ENCODE measurements at places on chromosomes 16 and 17.

- no peak for DNase-seq
Measured at GRCh38 chr17:65799454-65799853, 238.0 kb upstream of the AXIN2 start.

DNA sequence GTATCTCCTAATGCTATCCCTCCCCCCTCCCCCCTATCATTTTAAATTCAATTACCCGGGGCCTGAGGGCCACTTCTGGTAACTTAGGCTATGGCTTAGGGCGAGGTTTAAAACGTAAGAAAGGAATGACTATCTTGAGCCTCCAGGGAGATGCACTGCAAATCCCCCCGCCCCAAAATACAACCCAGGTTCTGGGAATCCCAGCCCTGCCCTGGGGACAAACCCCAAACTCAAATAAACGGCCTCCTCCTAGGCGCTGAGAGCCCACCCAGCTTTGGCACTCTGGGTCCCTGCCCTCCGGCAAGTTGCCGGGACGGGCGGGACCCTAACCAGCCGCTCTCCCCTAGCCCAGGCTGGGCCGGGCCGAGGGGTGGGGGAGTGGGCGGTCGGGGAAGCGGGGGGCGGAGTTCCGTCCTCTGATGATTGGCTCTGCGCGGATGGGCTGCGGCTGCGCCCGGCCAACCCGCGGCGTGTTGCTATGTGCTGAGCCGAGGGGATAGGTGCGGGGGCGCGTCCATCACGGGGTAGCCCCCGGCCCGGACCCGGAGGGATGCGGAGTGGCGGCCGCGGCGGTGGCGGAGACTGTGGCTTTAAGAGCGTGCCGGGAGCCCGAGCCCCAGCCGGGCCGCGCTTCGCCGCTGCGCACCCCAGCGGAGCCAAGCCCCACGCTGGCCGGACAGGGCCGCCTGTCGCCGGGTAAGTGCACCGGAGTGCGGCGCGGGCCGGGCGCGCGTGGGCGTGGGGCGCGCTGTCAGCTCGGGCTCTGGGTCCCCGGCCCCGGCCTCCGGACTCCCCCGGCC is at the start of gene YPEL2:
YPEL2 (plus strand) TSS at position 527 of the 800 bp plus-strand sequence. CDS start 21,755 bp downstream, outside the sequence.
- peak; percentile 75 for DNase-seq

DNA sequence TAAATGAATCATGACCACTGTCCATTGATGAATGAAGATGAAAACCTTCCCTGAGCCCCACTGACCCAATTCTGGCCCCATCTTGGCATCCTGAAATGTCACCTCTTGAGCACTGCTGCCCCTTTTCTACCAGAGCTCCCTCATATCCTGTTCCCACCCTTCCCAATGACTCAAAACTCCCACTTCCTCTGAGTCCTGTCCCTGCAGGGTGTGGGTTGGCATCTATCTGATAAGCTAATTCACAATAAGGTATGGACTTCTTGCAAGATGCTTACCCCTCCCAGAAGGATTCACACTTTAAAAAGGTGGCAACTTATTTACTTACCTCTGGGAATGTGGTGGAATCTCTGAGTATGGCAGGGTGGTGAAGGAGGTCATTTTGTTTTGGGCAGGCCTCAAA is 13.3 kb upstream of the CSNK2A2 start:
- DNase-seq = no peak

GRCh38 chr16:72829846-72830775 is 217.8 kb downstream of the ZFHX3 start:
- no peak for DNase-seq

DNA sequence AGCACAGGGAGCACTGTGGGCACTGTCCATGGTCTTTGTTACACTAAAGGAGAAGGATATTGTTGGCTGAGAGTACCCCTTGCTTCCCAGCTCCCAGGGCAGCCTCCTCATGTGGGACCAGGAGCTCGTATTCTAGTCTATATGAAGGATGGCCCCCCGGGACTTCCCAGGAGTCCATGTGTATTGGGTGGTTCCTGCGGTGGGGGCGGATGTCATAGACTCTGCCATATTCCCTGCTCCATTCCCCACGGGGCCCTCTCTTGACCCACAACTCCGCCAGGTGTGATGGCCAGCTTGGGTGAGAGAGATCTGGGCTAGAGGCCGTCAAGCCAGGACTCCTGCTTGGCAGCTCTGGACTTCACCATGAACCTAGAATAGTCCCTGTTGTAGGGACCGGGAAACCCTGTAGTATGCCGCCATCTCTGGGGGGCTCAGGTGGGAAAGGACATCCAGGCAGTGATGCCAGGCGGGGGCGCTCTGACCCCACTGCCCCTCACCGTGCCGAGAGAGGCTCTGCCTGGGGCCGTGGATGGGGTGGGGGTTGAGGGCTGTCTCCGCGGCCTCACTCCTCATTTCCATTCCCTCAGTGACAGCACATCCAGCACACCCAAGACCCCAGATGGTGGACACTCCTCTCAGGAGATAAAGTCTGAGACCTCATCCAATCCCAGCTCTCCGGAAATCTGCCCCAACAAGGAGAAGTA is 37.8 kb downstream of the OR1D5 start:
- no peak for DNase-seq

DNA sequence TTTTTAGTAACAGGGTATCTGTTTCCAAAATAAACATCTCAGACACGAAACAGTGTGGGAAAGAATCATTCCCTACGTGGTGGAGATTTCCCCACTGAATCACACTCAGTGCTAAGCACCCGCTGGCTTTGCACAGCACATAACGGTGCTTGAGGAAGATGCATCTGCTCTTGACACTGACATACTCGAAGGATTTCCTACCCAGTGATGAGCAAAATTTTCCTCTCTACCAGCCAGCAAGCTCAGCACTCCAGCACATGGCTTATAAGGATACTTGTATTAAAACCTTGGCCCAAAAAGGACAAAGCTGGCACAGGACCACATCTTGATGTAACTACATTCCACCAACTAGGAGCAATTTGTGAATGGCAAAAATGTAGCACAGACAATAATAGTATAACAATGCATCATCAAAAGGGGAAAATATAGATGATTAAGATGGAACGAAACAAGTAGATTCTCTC is 59.0 kb downstream of the ANKFY1 start:
- no peak for DNase-seq

- DNase-seq = no peak
Measured at GRCh38 chr16:2584729-2585650, 47.2 kb downstream of the PDPK1 start.

DNA sequence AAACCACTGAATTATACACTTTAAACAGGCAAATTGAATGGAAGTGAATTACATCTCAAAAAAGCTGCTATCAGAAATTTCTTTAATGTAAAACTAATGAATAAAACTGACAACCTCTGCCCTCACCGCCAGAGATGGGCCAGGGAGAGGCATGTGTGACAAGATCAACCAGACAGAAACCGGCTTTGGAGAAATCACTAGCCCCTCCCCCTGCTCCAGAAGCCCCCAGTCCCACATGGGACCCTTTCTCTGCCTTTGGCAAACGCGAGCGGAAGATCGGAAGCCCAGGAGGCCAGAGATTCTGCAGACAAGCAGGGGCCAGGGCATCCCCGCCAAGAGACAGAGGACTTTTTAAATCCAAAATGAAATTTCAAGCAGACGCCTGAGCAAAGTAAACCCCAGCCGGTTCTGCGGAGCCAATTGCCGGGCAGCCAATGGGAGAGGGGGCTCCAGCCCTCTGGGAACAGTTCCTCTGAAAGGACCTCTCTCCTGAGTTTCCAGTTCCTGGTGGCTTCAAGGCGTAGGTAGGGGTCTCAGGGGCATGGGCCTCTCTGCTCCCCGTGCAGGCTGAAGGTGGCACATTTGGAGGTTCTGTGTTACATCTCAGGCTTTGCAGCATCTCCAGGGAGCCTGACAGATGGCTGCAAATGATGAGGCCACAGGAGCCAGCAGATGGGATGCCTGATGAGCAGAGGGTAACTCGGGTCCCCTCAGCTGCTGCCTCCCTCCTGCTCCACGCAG is 118.1 kb downstream of the GSG1L start:
- DNase-seq = no peak

DNA sequence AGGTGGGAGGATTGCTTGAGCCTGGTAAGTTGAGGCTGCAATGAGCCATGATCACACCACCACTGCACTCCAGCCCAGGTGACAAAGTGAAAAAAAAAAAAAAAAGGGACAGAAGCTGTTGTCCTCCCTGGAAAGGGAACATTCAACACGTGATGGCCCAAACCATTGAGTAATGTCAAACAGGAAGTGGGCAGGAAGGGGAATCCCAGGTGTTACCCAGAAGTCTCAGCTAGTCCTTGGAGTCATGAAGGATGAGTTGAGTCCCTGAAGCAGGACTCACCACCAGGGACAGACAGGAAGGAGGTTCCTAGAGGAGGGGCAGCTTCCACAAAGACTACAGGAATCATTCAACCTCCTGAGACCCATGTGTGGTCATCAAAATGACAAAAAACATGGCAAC is 19.8 kb upstream of the CMIP start:
- DNase-seq = no peak

DNA sequence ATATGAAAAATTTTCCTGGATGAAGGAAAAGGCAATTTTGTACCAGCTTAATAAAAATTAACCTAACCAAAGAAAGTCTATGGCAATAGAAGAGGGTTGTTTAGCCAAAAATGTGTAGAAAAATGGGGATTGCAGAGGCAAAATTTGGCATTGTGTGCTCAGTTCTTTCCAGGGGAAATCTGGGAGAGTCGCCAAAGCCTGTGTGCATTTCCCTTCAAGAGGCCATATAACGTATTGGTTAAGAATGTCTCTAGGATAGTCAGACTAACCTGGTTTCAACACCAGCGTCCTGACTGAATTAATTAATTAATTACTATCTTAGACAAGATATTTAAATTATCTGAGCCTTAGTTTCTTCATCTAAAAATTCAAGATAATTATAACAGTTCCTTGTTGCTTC is 44.8 kb upstream of the HLF start:
- DNase-seq = no peak

- no peak for DNase-seq
Measured at GRCh38 chr16:50534958-50535357, 13.2 kb upstream of the NKD1 start.

DNA sequence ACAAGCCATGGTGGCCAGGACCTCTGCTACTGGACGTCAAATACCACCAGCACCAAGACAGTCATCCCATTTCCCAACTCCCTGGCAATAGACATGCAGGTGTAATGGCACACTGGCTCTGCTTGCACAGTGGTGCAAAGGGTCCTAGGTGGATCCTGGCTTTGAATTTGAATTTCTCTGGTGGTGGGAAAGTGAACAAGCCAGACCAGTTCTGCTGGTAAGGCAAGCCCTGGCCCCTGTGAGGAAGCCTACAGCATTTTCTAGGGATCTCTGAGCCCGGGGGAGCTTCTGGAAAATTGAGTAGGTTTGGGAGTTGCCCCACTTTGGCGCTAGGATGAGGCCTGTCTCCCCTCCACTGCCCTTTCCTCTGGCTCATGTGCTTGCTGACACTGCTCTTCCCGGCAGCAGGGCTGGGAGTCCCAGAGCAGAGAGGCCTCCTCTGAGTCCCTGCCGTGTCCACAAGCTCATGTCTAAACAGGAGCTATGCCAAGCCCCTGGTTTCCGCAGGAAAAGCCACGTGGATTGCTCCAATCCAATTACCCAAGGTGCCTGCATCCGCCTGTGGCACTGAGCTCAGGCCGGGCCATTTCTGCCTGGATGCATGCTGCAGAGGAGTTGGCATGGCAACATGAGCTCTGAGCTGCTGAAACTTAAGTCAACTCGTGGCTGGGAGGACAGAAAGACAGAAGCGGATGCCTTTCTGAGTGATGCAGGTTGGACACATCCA is 67.0 kb downstream of the PRMT7 start:
- DNase-seq = no peak

DNA sequence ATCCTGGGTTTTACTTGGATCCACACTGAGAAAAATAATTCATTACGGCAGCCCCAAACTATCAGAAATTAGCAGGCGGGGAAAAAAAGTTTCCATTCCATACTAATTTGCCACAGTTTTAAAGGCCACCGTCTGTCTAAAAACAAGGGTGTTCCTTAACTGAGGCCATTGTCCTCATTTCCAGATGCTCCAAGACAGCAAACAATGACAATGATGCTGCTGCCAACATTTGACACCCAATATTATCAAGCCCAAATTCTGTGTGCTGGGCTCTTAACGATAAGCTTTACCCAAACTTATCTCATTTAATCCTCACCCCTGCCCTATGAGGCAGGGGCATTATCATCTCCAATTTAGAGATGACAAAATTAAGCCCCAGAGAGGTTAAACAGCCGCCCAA is 26.3 kb downstream of the CUEDC1 start:
- DNase-seq = no peak

- no peak for DNase-seq
Measured at GRCh38 chr17:62933501-62934385, 32.3 kb upstream of the TANC2 start.

GRCh38 chr17:49554694-49555494 is 20.8 kb upstream of the NXPH3 start:
- DNase-seq = no peak

DNA sequence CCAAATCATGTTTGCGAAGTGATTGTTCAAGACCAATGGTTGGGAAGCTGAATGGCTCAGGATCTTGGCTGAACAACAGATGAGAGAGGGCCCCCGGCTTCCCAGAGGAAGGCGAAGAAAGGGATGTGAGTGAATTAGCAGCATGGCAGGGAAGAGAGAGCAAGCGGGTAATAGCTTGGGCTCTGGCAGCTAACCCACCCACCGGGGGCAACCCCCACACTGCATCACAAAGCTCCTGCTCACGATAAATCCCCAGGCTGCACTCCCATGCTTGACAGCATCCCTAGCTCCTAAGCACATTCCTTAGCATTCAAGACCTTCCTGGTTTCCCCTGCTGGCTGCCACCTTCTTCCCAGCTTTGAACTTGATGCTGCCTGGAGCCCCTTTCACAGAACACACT is 26.2 kb upstream of the EMP2 start:
- no peak for DNase-seq

GRCh38 chr17:13398091-13398490 is 203.6 kb downstream of the HS3ST3A1 start:
- DNase-seq = no peak

DNA sequence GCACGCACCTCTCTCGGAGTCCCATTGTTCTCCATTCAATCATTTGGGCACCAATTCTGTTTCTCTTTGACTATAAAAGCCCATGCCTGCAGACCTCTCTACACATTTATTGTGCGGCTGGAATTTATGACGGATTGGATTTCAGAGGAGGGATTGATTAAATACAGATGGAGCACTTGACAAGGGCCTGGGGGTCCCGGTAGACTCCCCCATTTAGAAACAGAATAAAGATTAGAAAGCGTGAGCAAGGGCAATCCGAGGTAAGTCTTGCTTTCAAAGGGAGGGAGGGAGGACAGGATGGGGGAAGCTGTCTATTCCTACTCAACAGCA is 15.1 kb upstream of the PITPNM3 start:
- no peak for DNase-seq

- DNase-seq = peak; percentile 31
Measured at GRCh38 chr17:78779850-78780249, 2.2 kb downstream of the CYTH1 start.

GRCh38 chr16:8941718-8942344 is 21.9 kb downstream of the USP7 start:
- DNase-seq = no peak

- peak; percentile 84 for DNase-seq
Measured at GRCh38 chr17:80101011-80101945, at the start of gene GAA. Gene GAA (plus strand): TSS chr17:80101581. CDS start chr17:80104587, 3,006 bp downstream.

DNA sequence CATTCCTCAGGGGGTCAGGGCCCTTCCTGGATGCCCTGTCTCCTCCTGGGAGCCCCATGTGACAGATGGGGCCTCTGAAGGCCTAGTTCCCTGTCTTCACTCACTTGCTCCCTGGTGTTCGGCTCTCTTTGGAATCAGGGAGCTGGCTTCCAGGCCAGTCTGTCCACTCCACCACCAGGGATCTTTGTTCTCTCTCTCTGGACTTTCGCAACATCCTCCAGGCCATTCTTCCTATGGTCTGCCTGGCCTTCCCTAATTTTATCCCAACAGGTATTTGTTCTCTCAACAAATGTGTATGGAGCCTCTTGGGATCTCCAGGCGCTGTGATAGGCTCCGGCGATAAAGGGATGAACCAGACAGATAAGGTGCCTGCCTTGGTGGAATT is 286.4 kb downstream of the CPPED1 start:
- no peak for DNase-seq
